ENCODE measurements at places on chromosomes 12 and 14.

DNA sequence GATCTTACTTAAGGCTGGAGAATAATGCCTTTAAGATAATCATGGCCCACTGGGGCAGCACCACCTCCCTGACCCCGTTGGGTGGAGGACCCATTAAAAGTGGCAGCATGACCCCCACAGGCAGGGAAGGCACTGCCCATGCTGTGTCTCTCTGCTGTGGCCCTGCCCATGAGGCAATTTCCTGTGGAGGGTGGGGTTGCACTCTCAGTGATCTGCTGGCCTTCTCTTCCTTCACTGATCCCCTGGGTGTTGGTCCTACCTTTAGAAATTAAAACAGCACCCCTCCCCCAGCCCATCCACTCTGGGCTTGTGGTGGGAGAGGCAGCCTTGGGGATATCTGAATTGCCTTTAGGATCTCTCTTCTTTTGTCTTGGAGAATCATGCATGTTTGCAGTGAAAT, 17.3 kb downstream of the KLRK1 start:
- no peak for DNase-seq

DNA sequence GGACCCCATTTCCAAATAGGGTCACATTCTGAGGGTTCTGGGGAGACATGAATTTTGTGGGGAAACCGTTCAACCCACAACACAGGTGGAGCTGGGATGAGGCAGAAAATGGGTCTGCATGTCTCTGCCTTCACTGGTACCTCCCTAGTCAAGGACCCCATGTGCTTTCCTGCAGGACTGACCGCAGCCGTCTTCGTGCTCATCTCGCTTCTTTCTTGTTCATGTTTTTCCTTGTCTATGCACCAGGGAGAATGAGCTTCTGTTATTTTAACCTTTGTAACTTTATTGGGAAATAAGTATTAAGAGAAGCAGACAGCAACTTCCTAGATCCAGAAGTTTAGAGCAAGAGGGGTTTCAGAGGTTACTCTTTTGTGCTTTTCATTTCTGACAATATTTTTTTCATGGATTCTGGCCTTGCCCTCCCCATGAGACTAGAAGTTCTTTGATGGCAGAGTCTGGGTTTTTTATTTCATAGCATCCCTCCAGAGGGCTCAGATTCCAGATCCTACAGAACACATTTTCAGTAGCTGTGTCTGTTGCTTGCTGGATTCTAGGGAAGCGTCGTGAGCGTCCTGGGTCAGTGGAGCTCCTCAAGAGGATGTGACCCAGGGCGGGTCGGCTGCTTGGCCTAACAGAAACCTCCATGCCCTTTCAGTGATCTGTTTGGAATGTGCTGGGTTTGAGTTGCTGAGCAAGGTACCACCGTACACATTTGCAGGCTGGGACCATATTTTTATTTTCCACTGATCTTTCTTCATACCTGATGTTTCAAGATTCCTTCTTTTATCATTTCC, 104.2 kb downstream of the ADGRD1 start:
- DNase-seq: no peak

- DNase-seq: no peak
Measured at GRCh38 chr14:93744876-93745275, 43.4 kb downstream of the PRIMA1 start.

DNA sequence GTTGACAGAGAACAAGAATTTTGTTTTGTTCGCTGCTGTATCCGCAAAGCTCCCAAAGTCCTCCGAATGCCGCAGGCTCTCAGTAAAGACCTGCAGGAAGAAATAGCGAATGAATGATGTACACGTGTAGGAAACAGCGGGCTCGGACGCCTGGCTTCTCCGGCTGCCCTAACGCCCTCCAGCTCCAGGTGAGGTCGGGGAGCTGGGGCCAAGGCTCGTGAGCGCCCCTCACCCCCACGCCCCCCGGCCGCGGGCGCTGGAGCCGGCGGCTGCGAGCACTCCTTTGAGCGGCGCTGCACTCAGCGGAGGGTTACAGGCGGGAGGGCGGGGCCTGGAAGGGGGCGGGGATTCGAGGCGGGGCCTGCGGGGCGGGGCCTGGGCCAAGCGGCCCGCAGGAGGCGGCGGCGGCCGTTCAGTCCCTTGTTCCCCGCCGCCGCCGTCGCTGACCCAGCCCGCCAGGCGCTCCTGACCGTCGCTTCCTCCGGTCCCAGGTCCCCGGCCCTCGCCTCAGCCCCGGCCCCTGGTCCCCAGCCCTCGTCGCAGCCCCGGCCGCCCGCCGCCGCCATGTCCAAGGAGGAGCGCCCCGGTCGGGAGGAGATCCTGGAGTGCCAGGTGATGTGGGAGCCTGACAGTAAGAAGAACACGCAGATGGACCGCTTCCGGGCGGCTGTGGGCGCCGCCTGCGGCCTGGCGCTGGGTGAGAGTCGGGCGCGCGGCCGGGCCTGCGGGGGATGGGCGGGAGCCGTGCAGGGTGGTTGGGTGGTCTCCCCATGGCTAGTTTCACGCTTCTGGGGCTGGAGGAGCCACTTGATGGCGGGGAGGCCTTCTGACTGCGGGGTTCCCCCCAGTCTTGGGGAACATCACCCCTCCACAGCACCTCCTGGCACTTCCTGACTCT, at the start of gene AACS:
AACS (plus strand) TSS at position 415 of the 898 bp plus-strand sequence; CDS start at position 565, 150 bp downstream.
- DNase-seq: no peak

GRCh38 chr12:108282676-108283075, 56.4 kb downstream of the CMKLR1 start:
- no peak for DNase-seq

GRCh38 chr12:22874151-22874550, 249.2 kb downstream of the ETNK1 start:
- DNase-seq: no peak

DNA sequence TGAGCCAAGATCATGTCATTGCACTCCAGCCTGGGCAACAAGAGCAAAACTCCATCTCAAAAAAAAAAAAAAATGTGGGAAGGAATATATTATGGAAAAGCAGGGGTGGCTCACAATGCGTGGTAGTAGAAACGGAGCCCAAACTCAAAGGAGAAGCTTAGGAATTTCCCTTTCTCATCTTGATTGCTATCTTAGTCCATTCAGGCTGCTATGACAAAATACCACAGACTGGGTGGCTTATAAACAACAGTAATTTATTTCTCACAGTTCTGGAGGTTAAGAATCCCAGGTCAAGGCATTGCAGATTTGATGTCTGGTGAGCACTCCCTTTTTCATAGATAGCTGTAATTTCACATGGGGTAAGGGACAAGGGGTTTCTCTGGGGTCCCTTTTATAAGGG, 153.8 kb upstream of the KRR1 start:
- no peak for DNase-seq

- DNase-seq: no peak
Measured at GRCh38 chr12:104790296-104791125, 167.6 kb downstream of the SLC41A2 start.
